ENCODE measurements at places on chromosomes 4 and X.

DNA sequence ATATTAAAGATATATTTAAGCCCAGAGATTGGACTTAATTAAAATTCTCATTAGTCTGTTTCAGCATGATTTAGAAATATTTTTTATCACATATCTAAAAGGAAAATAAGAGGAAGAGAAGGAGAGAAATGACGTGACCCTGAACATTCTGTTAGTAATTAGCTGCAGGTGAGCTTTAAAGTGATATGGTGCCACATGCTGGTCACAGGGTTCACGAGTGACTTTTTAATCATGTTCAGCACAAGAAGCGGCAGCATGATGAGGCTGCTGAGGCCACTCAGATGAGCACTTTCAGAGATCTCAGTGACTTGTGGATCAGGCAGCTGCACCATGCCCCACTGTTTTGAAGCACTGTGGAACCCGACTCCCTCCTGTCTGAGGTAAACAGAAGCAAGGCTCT is 37.9 kb upstream of the NPY2R start:
- no peak overlapping the region for H3K4me3 ChIP-seq
- no peak for DNase-seq
- H3K36me3 ChIP-seq: no peaks in the 10 kb centered on the region
- H3K27me3 ChIP-seq: no peaks in the 10 kb centered on the region
- no peaks in the 10 kb centered on the region for H3K4me1 ChIP-seq

- no peaks in the 10 kb centered on the region for H3K36me3 ChIP-seq
- H3K4me3 ChIP-seq: peak within 1 kb of the TSS; percentile 53
- H3K27ac ChIP-seq: peak within 1 kb of the TSS; percentile 44
- peaks cover 19% of the 10 kb centered on the region for H3K27me3 ChIP-seq
- peaks cover 20% of the 10 kb centered on the region for H3K4me1 ChIP-seq
- peak; percentile 89 for DNase-seq
Measured at GRCh38 chr4:78551420-78552351, at the start of gene ANXA3. Gene ANXA3, plus strand, starts transcription at chr4:78551770. Its CDS starts 2,704 bp downstream, at chr4:78554474.

- no peak overlapping the region for H3K27ac ChIP-seq
- DNase-seq: no peak
- peaks cover 51% of the 10 kb centered on the region for H3K36me3 ChIP-seq
Measured at GRCh38 chr4:82975792-82976191, 34.8 kb downstream of the LIN54 start.

- H3K4me1 ChIP-seq: no peaks in the 10 kb centered on the region
- H3K27me3 ChIP-seq: no peaks in the 10 kb centered on the region
- no peaks in the 10 kb centered on the region for H3K36me3 ChIP-seq
- H3K27ac ChIP-seq: no peak overlapping the region
- no peak overlapping the region for H3K4me3 ChIP-seq
Measured at GRCh38 chr4:54165438-54165837, 63.7 kb upstream of the PDGFRA start.

GRCh38 chr4:120864969-120865368 is 57.6 kb downstream of the PRDM5 start:
- H3K36me3 ChIP-seq: no peaks in the 10 kb centered on the region
- H3K27me3 ChIP-seq: no peaks in the 10 kb centered on the region
- no peak for DNase-seq
- no peak overlapping the region for H3K27ac ChIP-seq

- H3K4me1 ChIP-seq: peaks cover 7% of the 10 kb centered on the region
- H3K36me3 ChIP-seq: no peaks in the 10 kb centered on the region
- H3K27ac ChIP-seq: no peak overlapping the region
- H3K4me3 ChIP-seq: no peak overlapping the region
- no peak for DNase-seq
Measured at GRCh38 chr4:170008371-170008770, 17.8 kb downstream of the MFAP3L start.

DNA sequence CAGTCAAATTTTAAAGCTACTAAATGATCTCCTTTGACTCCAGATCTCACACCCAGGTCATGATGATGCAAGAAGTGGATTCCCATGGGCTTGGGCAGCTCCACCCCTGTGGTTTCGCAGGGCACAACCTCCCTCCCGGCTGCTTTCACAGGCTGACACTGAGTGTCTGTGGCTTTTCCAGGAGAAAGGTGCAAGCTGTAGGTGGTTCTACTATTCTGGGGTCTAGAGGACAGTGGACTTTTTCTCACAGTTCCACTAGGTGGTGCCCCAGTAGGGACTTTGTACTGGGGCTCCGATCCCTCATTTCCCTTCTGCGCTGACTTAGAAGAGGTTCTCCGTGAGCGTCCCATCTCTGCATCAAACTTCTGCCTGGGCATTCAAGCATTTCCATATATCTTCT is 845.2 kb downstream of the PCDH18 start:
- peak; percentile 61 for DNase-seq
- no peaks in the 10 kb centered on the region for H3K27me3 ChIP-seq
- H3K4me3 ChIP-seq: no peak overlapping the region
- H3K4me1 ChIP-seq: no peaks in the 10 kb centered on the region
- no peaks in the 10 kb centered on the region for H3K36me3 ChIP-seq
- no peak overlapping the region for H3K27ac ChIP-seq

- H3K27me3 ChIP-seq: no peaks in the 10 kb centered on the region
- H3K4me1 ChIP-seq: no peaks in the 10 kb centered on the region
- H3K4me3 ChIP-seq: no peak overlapping the region
- DNase-seq: no peak
- peak overlapping the region; percentile 68 for H3K27ac ChIP-seq
Measured at GRCh38 chr4:146104541-146104940, 71.0 kb upstream of the LSM6 start.

- no peak overlapping the region for H3K4me3 ChIP-seq
- no peaks in the 10 kb centered on the region for H3K27me3 ChIP-seq
- no peaks in the 10 kb centered on the region for H3K36me3 ChIP-seq
Measured at GRCh38 chr4:83866834-83867621, 331.1 kb downstream of the GPAT3 start.

DNA sequence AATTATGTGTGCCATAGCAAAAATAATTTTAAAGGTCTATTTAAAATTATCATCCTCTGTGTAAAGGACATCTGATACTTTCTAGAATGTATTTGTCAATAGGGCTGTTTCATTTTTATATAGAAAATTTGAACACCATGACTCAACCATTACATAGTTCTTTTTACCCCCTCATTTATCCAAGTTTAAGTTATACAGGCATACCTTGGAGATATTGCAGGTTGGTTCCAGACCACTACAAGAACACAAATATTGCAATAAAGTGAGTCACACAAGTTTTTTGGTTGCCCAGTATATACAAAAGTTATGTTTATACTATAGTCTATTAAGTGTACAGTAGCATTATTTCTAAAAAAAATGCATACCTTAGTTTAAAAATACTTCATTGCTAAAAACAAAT is 130.4 kb downstream of the MSL3 start:
- no peaks in the 10 kb centered on the region for H3K36me3 ChIP-seq
- no peaks in the 10 kb centered on the region for H3K4me1 ChIP-seq
- no peak overlapping the region for H3K4me3 ChIP-seq
- no peaks in the 10 kb centered on the region for H3K27me3 ChIP-seq
- H3K27ac ChIP-seq: no peak overlapping the region

All from spleen (tissue), 13 donors.